ENCODE measurements at places on chromosomes 2 and 18.

DNA sequence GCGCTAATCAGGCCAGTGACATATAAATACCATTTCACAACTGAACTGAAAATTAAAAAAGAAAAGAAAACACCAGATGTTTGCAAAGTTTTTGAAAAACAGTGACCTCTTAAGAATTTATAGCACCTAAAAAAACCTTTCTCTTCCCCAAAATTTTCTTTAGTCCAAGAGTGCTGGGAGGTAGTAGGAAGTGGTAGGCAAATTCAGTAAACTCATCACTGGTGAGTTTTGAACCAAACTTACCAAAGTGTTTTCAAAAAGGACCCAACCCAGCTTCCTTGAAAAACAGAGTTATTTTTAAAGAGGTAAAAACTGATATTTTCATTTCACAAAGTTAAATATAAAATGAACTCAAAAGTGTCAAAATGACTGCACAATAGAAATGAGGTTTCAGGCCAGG lies 90.4 kb downstream of the TMEM247 start:
- no peak for DNase-seq

DNA sequence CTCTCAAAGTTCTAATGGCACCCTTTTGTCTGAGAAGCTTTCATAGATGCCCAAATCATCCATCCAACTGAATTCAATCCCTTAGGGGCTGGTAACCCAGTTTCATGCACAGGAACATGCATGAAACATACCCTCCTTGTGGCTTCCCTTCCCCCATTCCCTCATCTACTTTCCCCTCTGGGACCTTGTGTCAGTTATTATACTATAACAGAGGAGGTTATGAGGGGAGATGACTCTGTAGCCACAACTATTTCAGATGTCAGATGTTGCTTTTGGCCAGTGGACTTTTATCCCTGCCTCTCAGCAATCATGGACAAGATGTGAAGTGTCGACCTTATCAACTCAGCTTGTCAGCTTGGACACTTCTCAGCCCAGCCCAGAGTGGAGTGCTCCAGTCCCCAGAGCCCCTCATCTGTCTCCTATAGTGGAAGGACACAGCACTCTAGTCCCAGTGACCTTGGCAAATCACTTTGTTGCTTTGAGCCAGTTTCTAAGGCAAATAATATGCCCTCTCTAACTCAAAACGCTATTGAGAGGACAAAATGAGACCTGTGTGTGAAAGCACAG lies 8.4 kb downstream of the DHRS9 start:
- DNase-seq, result no peak

GRCh38 chr2:96685577-96686459 lies 43.3 kb downstream of the FER1L5 start:
- no peak for DNase-seq

DNA sequence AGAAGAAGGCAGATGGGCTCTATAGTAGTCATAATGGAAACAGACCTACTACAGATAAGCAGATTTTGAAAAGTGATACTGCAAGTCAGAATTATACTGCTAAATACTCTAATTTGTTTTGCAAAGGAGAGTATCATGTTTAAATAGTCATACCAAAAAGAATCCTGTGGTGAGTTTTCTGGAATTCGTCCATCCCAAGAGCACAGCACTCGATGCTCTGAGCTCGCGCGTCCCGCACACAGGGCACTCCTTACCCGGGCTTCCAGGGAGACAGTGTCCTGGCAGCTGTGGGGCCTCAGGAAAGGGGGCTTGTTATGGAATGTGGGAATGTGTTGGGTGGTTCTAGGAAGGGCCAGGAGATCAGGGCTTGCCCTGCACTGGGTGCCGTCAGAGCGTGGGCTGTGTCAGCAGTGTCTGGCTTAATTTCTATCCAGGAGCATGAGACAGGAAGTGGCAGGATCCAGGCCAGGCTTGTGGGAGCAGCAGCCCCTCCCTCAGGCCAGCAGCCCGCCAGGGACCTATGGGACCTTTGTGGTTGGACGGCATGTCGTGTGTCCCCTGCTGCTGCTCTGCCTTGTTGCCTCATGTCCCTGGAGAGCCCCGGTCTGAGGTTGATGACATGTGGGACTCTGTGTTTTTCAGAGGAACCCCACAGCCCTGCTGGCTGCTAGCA lies 193.2 kb upstream of the TPO start:
- DNase-seq, result no peak

- no peak for DNase-seq
Measured at GRCh38 chr2:25697559-25698341, 24.4 kb upstream of the DTNB start.

DNA sequence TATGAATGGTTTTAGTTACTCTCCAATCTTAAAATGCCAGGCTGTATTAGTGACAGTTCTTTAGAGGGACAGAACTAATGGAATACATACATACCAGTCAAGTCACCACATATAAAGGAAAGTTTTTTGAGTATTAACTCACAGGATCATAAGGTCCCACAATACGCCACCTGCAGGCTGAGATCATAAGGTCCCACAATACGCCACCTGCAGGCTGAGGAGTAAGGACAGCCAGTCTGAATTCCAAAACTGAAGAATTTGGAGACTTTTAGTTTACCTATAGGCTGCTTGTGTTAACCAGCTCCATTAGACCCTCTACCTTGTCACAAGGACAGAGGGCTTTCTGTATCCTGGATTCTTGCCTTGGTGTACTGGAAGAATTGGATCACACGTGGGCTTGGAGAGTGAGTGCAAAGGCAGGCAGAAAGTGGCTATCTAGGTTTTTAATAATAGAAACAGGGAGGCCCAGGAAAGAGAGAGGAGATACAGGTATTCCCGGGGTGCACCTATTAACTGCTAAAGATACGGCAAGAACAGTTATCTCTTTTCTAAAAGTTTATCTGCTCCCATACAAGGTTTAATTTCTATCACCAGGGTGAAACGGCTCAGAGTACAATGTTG lies 234.9 kb upstream of the CYRIA start:
- DNase-seq, result no peak

GRCh38 chr2:99072551-99072950 lies 69.0 kb upstream of the C2orf15 start:
- DNase-seq, result no peak

DNA sequence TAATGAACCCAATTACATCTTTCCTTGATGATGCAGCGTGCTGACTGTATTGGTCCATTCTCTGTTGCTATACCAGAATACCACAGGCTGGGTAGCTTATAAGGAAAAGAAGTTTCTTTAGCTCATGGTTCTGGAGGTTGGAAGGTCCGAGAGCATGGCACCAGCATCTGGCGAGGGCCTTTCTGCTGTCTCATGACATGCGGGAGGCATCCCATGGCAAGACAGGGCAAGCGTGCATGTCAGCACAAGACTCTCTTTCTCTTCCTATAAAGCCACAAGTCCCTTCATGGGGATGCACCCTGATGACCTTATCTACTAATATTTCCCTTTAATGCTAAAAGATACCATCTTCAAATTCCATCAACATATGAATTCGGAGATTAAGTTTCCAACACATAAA lies 122.8 kb upstream of the FHL2 start:
- DNase-seq, result no peak

- no peak for DNase-seq
Measured at GRCh38 chr2:223219872-223220657, 168.1 kb downstream of the KCNE4 start.

- no peak for DNase-seq
Measured at GRCh38 chr2:128154225-128154624, 63.2 kb downstream of the UGGT1 start.

DNA sequence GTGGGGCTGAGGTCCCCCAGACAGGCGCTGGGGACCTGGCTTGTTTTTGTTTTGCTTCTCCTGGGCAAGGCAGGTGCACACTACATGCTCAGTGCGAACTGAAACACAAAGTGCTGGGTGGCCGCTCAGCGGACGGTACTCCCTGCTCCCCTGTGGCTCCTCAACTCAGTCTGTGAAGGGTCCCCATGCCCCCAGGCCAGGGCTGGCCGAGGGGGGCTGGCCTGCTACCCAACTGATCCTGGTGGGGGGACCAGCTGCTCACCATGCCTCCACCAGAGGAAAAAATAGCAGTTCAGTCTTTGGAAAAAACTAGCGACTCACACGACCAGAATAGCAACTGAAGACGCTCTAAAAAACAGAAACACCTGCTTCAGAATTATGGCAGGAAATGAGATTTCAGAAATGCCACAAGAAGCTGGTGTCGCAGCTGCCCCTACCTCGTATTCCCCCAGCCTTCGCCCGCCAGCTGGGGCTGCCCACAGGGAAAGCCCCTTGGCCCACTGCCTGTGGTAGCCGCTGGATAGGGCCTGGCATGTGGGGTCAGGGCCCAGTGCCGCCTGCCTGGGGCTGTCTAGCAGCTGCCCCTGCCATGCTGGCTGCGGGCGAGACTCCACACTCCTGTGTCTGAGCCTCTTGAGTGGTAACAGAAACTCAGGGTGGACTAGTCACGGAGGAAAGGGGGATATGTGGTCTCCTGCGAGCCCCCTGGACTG lies 43.7 kb downstream of the MEX3C start:
- peak; percentile 15 for DNase-seq

GRCh38 chr2:42047488-42048298 lies at the start of gene PKDCC:
Gene PKDCC (plus strand): TSS chr2:42048021. CDS start chr2:42048200, 179 bp downstream.
- DNase-seq, result peak; percentile 21

DNA sequence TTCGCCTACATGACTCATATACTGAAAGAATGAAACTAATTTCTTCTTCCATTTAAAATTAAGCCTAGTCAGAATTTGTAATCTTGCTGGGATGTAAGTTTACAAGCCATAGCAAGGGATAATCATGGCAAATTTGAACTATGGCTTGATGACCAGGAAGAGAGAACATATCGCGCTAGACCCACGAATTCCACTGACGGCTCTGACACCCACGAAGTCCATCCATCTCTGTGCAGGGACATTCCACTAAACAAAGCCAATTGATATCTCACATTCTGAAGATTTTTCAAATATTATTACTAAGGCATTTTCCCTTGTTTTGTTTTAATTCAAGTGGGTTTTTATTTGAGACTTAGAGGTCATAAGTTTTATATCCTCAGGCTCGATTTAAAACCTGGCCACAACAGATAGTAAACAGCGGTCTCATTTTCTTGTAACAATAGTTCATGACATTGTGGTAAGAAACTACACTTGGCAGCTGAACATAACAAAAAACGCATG lies 113.0 kb downstream of the QPCT start:
- no peak for DNase-seq

DNA sequence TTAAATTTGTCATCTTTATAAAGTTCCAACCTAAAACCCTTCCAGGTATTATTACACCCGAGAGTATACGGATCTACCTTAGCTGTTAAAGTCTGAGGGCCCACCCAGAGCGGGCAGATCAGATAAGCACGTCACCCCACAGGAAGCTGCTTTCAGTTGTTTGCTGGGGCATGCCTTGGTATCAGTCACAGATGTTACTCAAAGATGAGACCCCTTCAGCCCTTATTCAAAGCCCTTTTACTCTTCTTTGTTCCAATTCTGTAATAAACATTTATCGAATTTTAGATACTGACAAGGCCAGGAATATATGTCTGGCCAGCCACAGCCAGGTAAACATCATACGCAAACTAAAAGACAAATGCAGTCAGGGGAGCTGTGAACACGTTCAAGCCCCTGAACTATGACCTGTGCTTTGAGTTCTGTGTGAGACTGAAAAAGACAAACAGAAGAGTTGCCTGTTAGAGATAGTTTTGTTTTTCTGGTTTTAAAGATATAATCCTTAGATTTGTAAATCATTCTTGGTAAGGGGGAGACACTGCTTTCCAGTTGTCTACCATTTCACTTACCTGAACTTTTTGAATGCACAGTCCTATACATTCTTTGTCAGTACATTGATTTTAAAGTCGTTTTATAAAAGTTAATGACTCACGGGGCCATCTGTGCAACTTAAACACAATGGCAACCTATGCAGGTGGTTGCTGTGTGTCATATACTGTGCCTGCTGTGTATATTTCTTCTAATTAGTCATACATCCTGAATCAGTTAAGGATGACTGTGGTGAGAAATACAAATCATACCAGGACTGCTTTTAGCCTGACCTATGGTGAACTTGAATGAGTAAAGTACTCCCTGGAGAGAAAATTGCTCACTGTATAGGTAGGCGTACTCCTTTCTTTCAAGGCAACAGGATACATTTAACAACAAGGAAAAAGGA lies 100.5 kb upstream of the ITPRID2 start:
- no peak for DNase-seq

DNA sequence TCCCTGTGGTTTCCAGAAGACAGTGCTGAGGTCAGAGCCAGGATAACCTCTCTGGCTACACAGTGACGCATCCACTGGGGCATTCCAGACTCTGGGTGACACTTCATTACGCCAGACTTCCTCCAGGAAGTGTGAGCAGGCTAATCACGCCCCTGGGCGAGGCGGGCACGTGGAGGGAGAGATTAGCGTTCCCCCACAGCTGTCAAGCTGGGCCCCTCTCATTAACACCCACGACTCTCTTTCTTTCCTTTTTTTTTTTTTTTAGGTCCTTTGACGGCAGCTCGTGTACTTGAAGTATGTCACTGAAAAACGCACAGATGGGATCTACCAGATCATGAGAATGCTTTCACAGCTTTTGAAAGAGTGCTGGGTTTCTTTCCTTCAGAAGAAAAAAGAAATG lies 274.6 kb downstream of the AFF3 start:
- no peak for DNase-seq

DNA sequence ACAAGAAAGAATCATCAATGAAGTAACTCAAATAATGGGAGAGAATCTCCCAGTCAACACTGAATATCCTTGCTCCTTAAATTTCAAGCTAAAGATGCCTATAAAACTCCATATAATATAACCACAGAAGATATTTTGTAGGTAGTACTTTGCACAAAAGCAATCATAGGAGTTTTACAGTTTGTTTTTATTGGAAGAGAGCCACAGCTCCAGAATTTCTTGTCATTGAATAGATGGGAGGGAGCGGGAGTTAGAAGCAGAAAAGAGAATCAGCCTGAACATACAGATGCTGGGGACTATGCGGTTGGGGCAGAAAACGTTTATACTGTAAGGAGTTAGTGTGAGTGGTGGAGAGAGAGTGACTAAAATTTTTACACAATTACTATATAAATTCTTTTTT lies 18.3 kb upstream of the SMAD4 start:
- DNase-seq, result no peak

GRCh38 chr2:6008726-6009125 lies 316.5 kb downstream of the SOX11 start:
- no peak for DNase-seq

- no peak for DNase-seq
Measured at GRCh38 chr18:9421096-9421900, 54.0 kb upstream of the RALBP1 start.

GRCh38 chr2:10824191-10824590 lies 11.6 kb upstream of the PDIA6 start:
- no peak for DNase-seq
